Central memory CD4-positive, alpha-beta T cell (primary cell): ENCODE measurements at places on chromosomes 1 and 21.

DNA sequence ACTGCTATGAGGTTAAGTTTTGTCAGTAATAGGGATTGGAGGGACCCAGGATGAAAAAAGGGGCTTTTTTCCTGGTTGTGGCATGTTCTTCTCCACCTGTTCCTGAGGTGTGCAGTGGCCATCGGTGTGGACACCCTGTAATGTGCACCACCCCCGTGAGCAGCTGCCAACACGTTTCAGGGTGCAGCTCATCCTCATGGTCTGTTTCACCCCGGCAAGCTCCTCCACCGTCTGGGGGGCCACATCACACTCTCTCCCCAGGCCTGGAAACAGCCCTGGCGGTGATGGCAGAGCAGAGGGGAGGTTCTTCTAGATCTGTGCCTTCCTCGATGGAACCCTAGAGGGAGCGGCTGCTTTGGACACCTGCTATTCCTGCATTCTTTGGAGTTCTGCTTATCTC, 435.4 kb downstream of the MATN1 start:
- no peak for DNase-seq

GRCh38 chr1:145729666-145730436, 10.6 kb downstream of the CD160 start:
- DNase-seq: no peak

- no peak for DNase-seq
These were observed 14.6 kb upstream of the TMEM61 start for GRCh38 chr1:54965624-54966340.

DNA sequence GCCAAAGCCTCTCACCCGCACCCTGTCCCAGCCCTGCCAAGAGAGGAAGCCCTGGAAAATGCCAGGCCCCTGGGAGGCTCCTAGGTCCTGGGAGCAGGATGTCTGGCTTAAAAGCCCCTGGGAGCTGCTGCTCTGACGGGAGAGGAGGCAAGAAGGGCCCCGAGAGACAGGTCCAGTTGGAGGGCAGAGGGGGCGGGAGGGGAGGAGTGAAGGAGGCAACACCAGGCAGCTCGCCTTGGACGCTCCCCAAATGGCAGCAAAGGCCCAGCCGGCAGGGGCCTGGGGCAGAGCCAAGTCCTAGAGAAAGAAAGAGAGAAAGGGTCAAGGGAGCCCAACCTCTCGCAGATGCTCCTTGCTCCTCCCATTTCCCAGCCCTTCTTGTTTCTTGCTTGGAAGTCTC, 6.8 kb downstream of the ETV3L start:
- no peak for DNase-seq

GRCh38 chr1:10188133-10188650, 22.2 kb upstream of the KIF1B start:
- no peak for DNase-seq

- no peak for DNase-seq
These were observed at the start of gene NKAIN1 for GRCh38 chr1:31239653-31240241. TSS of gene NKAIN1 (minus strand) at chr1:31239887. CDS start at chr1:31239547, 340 bp downstream.

DNA sequence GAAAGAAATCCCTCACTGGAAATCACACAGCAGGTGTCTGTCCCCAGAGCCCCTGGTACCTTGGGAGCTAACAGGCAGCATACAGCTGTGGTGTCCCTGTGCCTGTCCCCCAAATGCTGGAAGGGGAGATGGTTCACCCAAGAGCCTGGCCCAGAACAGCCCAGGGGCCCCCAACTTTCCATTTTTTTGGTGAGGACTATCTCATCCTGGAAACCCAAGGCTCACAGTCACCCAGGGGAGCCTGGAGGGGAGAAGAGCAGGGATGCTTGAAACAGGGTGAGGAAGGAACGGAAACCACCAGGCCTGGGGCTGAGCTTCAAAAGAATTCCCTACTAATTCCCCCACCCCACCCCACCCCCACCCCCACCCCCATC, 3.6 kb downstream of the SDC3 start:
- DNase-seq: no peak

DNA sequence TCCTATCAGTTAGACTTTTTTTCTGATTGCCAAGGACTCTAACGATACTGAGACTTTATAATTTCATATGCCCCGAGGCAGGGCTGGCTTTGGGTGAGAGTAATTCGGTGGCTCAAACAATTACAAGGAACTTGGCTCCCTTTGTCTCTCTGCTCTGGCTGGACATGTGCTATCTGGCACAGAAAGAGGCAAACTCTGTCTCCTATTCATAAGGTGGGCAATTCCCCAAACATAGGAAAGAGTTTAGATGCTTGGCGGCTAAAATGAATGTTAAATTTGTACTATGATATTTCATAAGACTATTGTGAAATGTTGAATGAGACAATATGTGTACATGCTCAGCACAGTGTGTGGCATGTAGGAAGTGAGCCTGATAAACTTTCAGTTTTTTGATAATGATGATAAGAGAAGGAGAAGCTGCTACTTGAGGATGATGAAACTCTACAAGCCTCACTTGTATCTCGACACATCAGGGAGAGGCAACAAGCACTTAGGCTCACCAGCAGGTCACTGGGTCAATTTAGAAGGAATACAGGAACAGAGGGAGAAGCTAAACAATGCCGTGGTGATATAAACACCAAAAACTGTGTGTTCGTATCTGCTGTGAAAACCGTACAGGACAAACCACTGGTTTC, 12.6 kb upstream of the NTPCR start:
- no peak for DNase-seq

- no peak for DNase-seq
These were observed 66.5 kb upstream of the GADD45A start for GRCh38 chr1:67618285-67619018.

DNA sequence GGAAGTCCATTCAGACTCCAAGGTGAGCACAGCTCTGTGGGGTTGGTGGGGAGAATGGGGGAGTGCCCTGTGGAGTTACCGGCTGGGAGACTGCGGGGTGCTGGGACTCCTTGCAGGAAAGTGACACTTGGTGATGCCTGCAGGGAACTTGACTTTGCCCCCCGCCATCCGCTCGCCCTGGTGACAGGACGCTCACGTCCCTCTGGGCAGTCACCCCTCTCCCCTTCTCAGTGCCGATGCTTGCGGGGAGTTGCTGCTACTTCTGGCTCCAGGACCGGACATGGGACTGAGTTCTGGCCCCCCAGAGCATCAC, 209.5 kb upstream of the C1orf174 start:
- DNase-seq: no peak
